GM23248 (cell line): ENCODE measurements at places on chromosomes 4 and X. TPM values are rescaled to one million over a fixed set of nuclear protein-coding genes. Genes with fewer than 3 reads are reported as not detected.

PFKFB1 gene
- not detected in 2 replicates for total RNA-seq

CT45A2 gene
- not detected in 2 replicates for total RNA-seq

FHDC1 gene
- total RNA-seq: 0.22 and 0.25 TPM in 2 replicates

CPLX1 gene
- not detected in 2 replicates for total RNA-seq

TMSB15C gene
- total RNA-seq: 1.8 and 4.1 TPM in 2 replicates

RAB40AL gene
- total RNA-seq: 0.32 TPM in 1 of 2 replicates, not detected in the other

TMEM35A gene
- total RNA-seq: 0.32 and 0.76 TPM in 2 replicates

POF1B gene
- not detected in 2 replicates for total RNA-seq

TCEAL7 gene
- 8.0 and 17.1 TPM in 2 replicates for total RNA-seq

ZBTB33 gene
- 11.5 and 11.6 TPM in 2 replicates for total RNA-seq

RNF212 gene
- 0.51 and 2.5 TPM in 2 replicates for total RNA-seq

LPAR4 gene
- total RNA-seq: not detected in 2 replicates

VSIG4 gene
- total RNA-seq: not detected in 2 replicates

PDLIM3 gene
- total RNA-seq: 0.25 TPM in 1 of 2 replicates, not detected in the other

GAR1 gene
- total RNA-seq: 5.9 and 8.5 TPM in 2 replicates

RBM46 gene
- total RNA-seq: 0.32 TPM in 1 of 2 replicates, not detected in the other

KIAA1210 gene
- not detected in 2 replicates for total RNA-seq

ARHGEF6 gene
- 5.9 and 7.7 TPM in 2 replicates for total RNA-seq

TMEM47 gene
- total RNA-seq: 185 and 188 TPM in 2 replicates

XK gene
- total RNA-seq: not detected in 2 replicates

CT47C1 gene
- total RNA-seq: not detected in 2 replicates

ABHD18 gene
- total RNA-seq: 3.4 and 3.5 TPM in 2 replicates

FAM133A gene
- total RNA-seq: 0.11 and 0.13 TPM in 2 replicates

PAGE2 gene
- total RNA-seq: not detected in 2 replicates

ADH1C gene
- total RNA-seq: not detected in 2 replicates

SMIM14 gene
- 54.5 and 67.5 TPM in 2 replicates for total RNA-seq

NOX1 gene
- total RNA-seq: not detected in 2 replicates

DGKK gene
- not detected in 2 replicates for total RNA-seq

FAM149A gene
- 0.13 and 3.4 TPM in 2 replicates for total RNA-seq

SPANXN3 gene
- not detected in 2 replicates for total RNA-seq

LONRF3 gene
- total RNA-seq: 0.54 TPM in 1 of 2 replicates, not detected in the other

SH3TC1 gene
- total RNA-seq: 6.5 and 9.9 TPM in 2 replicates

FABP2 gene
- total RNA-seq: not detected in 2 replicates

NWD2 gene
- total RNA-seq: not detected in 2 replicates

NLRP2B gene
- not detected in 2 replicates for total RNA-seq

CYTL1 gene
- total RNA-seq: 1.5 TPM in 1 of 2 replicates, not detected in the other

ETDA gene
- total RNA-seq: not detected in 2 replicates

SLC25A43 gene
- 41.1 and 53.4 TPM in 2 replicates for total RNA-seq

TENM3 gene
- 8.1 and 16.3 TPM in 2 replicates for total RNA-seq

TASL gene
- total RNA-seq: not detected in 2 replicates

MAGEE1 gene
- 0.86 and 1.1 TPM in 2 replicates for total RNA-seq

CFAP99 gene
- total RNA-seq: not detected in 2 replicates

CT45A3 gene
- total RNA-seq: not detected in 2 replicates

TMEM271 gene
- not detected in 2 replicates for total RNA-seq

SPIN2A gene
- total RNA-seq: not detected in 2 replicates

SGMS2 gene
- total RNA-seq: 116 and 165 TPM in 2 replicates

JADE3 gene
- total RNA-seq: 2.5 and 4.6 TPM in 2 replicates

DMP1 gene
- total RNA-seq: not detected in 2 replicates

ATP8A1 gene
- 0.11 and 0.25 TPM in 2 replicates for total RNA-seq

CDX4 gene
- not detected in 2 replicates for total RNA-seq

P2RY4 gene
- not detected in 2 replicates for total RNA-seq

BST1 gene
- total RNA-seq: 32.6 and 33.3 TPM in 2 replicates

HSFX3 gene
- not detected in 2 replicates for total RNA-seq
